ENCODE measurements at places on chromosomes 2 and 18.

DNA sequence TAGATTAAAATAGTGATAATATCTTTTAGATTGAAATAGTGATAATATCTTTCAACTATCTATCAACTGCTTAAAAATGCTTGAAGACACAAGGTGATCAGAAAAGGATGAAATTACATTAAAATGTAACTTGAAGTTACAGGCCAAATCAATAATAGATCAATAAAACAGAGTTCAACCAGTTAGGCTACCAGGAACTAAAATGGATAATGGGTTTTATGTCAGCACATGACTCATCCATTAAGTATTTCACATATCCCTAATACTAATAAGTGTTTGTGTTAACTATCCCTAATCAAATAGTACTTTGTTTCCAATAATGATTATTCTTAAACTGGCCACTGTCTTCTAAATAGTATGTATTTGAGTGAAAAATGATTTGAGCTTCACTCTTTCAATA, 33.7 kb downstream of the CERKL start:
- no peak for DNase-seq

- no peak for DNase-seq
These were observed 512 bp downstream of the FAP start for GRCh38 chr2:162242586-162243280.

DNA sequence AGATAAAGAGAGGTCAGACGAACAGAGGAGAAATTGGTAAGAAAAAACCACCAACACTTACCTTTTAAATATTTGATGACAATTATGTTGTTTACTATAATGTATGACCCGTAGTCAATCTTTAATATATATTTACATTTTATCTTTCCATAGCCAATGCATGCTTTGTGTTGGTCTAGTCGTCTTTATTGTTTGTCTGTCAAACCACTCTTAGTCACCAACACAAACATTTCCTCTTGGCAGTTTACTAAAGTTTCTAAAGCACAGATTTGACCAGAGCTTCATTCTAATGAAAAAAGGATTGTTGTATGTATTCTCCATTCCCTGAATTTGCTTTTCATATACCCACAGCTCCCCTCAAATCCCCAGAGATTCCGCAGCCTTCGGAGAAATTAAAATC, 784.7 kb upstream of the PIK3C3 start:
- no peak for DNase-seq

DNA sequence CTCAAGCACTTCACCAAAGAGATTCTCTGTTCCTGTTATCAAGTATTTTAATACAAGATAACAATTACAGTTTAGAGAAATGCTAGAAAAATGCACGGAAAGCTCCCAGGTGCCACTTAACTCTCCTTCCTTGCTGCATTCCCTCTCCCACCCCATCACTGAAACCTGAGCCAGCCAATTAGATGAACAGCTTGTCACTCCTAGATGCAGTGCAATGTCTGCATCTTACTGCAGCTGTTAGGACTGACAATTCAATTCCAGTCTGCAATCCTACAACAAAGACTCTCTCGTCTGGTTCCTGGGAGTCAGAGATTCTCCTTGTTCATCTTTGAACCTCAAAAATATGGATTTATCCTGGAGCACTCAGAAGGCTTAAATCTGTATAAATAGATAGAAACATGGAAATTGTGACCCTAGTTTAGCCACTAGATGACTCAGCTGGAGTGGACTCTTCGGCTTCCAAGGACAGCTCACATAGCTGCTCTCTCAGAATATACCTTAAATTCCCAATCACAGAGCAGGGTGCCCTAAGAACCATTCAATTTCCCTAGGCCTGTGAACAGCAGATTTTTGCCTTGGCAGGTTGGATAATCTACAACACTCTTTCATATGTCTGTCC, 311.1 kb downstream of the NRXN1 start:
- no peak for DNase-seq

DNA sequence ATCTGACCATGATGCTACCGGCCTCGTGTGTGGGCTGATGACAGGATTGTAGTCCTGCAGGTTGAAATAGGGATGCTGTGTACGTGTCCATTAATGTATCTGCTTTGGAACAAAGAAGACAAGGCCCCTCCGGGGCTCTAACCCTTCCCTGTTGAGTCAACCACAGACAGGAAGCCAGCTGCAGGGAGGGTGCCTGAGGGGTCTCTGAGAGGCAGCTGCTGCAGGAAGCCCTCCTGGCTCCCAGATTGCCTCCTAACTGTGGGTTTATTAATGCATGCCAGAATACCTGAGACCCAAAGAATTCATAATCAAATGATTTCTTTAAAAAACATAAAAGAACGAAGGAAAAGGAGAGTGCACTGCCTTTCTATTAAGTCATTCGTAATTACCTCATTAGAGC, 140.4 kb downstream of the CELF4 start:
- no peak for DNase-seq

DNA sequence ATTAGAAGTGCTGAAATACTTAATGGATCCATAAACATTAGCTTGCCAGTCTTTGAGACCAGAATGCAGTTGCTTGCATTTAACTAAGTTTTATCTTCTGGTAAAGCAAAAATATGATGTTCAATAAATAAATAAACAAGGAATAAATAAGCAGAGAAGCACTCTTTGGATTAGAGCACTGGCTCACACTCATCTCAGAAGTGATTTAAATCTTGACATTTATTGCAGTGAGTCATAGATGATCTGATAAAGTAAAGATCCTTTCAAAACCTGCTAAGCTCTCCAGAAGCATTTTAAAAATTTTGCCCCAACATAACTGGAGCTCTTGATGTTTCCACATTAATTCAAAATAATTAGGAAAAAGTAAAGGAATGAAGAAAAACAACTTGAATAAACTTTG, 66.8 kb downstream of the KYNU start:
- no peak for DNase-seq

- DNase-seq = no peak
These were observed 3.0 kb downstream of the CALCRL start for GRCh38 chr2:187445051-187445450.

GRCh38 chr2:185668710-185669109, 69.9 kb upstream of the FSIP2 start:
- DNase-seq = no peak

DNA sequence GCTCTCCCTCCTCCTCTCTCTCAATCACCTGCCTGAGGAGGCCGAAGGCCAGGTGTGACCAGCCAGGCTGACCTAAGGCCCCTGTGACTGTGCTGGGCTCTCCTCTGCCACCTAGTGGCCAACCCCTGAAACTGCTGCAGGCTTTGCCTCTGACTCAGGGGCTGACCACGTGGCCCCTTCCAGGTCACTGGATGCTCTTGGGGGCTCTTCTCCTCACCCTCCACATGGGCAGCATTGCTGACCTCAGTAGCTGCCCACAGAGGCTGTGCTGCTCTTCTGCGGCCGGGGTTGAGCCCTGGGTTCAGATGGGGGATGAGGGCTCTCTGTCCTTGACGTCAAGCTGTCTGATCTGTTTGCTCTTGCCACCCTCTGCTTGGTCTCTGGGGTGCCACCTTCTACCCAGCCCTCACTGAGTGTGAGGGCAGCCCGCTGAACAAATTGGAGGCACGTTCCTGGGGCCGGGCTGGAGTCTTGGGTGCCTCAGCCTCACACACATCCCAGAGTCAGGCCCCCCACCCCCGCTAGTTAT, 122.7 kb downstream of the TWIST2 start:
- DNase-seq = no peak

DNA sequence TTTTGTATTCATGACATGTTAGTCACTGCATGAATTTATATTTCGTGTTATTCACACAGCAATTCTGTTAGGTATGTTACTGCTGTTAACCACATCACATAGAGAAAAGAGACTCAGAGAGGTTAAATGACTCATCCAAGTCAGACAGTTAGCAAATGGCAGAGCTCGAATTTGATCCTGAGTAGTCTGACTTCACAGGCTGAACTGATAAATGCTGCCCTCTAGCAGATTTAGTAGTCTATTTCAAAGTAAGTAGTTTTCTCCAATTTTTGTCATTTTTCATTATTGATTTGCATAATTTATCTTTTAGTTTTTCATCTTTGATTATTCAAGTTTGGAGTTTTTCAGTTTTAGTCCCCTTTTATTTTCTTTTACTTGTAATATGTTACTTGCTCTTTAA, 58.3 kb downstream of the WDR7 start:
- no peak for DNase-seq

DNA sequence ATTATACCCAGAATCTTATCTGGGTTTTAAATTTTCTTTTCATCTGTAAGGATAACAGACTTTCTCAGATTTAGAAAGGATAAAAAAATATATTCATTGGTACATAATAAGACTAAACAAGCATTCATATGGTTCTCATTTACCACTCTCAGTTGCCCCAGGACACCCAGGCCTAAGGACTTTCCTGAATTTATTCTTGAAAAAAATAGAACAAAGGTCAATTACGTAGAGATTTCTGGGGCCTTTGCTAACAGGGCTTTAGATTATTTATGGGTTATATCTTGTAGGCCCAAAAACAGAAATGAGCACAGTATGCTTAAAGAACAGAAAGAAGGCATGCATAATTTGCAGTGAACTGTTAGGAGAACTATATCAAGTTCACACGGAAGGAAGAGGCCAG, 269.0 kb upstream of the COL3A1 start:
- no peak for DNase-seq

- DNase-seq = no peak
These were observed 32.6 kb upstream of the SLC40A1 start for GRCh38 chr2:189613077-189613636.

- DNase-seq = no peak
These were observed 5.8 kb downstream of the HTRA2 start for GRCh38 chr2:74535440-74535965.

DNA sequence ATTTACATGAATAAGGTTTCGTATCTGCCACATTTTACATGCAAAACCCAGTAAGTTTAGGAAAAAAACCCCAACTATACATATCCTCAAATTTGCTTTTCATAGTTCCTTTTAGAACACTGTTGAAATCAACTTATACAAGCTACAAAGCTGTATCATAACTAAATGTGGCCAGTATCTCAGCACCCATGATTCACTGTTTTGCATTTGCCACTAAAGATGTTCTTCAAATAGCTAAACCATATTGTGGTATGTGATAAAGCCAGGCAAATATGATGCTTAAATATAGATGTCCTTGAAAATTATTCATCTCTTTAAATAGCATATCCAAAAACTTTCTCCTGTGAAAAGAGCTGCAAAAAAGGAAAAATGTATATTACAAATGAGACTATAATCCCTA, 29.9 kb downstream of the ROCK2 start:
- no peak for DNase-seq

GRCh38 chr2:233481368-233482142, 85.0 kb downstream of the USP40 start:
- DNase-seq = no peak

- no peak for DNase-seq
These were observed 296.8 kb upstream of the HDAC4 start for GRCh38 chr2:239697399-239698164.

- no peak for DNase-seq
These were observed 8.5 kb downstream of the PSMD14 start for GRCh38 chr2:161316701-161317100.

DNA sequence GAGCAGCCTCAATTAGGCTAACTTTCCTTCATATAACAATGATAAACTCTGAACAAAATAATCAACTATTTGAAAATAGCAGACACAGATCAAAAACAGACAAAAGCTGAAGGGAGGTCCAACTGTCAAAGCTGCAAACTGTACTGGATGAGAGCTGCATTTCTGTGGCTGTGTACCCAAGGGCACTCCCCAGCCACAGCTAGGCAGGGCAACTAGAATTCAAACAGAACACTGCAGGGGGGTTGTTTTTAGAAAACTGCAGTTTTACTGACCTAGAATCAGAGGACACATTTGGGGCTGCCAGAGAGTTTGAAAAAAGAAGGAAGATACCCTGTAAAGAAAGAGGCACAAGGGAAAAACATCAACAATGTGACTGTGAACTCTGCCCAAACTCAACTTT, 56.8 kb downstream of the SMAD2 start:
- DNase-seq = no peak

DNA sequence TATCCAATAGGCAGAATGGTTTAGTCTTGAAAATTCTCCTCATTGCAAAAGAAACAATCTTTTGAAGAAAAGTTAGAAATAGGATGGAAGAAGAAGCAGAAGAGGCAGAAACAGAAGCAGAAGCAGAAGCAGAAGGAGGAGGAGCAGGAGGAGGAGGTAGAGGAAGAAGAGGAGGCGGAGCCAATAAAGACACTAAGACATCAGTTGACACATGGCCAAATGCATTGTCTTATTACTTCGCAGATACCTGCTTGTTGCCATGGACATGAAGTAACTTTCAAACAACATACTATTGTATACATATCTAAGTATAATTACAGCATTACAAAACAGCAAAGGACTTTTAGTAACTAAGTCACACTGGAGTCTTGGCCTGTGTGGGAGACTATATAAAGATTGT, 606.3 kb downstream of the METTL4 start:
- no peak for DNase-seq

GRCh38 chr2:147149575-147150240, 695.1 kb upstream of the ACVR2A start:
- DNase-seq = no peak

DNA sequence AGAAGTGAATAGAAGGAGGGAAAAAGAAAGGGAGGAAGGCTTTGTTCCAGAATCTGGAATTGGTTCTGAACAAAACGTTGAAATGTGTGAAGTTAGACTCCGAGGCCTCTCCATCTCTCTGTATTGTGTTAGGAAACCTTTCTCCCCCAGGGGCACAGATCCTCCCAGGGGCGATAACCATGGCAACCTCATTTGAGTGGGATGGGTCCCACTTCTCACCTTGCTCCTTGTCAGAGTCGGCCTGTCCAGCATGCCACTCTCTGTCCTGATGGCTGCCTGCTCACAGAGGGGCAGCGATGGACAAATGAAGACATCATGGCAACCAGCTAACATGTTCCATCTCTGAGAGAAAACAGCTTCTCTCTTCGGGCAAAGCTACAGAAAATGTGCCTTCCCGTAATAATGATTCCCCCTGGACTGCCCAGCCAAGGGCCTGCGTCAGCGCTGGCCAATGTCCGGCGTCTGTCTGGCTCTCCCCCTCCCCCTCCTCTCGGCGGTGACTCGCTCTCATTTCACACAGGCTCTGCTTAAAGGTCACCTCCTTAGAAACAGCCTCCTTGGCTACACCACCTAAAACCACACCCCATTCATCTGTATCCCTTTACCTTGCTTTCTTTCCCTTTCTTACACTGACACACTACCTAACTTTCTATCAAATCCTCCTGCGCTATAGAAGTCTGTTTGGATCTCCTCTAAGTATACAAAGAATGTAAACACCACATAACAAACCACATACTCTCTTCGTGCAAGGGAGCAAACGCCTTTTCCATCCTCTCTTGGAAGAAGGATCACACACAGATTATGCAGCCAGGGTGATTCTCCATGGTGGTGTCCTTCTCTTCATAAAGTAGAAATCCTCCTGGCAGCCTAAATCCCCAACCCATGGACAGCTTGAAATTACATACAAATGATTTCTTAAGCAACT, 32.1 kb upstream of the TTC39C start:
- DNase-seq = no peak

DNA sequence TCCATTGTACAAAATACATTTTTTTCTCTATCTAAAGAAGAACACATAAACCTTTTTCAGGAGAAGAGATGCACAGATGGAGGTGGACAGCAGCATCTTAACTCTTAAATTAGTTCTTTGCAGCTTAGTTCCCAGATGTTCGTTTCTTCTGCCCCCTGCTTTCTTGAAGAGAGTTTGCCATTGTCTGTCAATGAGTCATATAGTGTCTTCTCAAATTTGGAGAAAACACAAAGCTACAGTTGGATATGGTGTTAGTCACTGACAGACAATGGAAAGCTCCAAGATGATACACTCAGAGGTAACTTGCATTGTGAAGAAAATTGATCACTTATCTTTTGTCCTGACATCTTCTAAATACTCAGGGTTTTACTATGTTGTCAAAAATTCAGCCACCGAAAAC, 48.8 kb upstream of the TMEFF2 start:
- DNase-seq = no peak

GRCh38 chr18:68779169-68779568, 18.7 kb upstream of the CCDC102B start:
- DNase-seq = no peak

Measured in NCI-H526 treated with DMSO at 0.1 percent for 48 hours (cell line).